ENCODE measurements at places on chromosomes 7 and 10.

DNA sequence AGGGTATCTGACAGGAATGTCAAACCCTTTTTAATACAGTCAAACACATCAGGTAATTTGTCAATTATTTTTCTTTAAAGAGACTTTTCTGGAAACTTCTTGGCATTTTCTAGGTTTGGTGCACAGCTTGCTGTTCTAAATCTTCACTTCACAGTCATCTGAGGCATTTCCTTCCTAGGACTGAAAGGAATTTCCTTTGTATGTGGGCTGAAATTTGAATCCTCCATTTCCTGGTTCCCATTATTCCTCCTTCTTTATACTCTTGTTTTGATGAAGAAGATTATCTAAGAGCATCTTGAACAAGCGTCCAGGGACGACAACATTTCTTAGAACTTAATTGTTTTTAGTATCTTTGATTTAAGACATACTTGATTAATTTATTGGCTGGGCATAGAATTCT is 24.9 kb downstream of the CALD1 start:
- peak; percentile 67 for DNase-seq

DNA sequence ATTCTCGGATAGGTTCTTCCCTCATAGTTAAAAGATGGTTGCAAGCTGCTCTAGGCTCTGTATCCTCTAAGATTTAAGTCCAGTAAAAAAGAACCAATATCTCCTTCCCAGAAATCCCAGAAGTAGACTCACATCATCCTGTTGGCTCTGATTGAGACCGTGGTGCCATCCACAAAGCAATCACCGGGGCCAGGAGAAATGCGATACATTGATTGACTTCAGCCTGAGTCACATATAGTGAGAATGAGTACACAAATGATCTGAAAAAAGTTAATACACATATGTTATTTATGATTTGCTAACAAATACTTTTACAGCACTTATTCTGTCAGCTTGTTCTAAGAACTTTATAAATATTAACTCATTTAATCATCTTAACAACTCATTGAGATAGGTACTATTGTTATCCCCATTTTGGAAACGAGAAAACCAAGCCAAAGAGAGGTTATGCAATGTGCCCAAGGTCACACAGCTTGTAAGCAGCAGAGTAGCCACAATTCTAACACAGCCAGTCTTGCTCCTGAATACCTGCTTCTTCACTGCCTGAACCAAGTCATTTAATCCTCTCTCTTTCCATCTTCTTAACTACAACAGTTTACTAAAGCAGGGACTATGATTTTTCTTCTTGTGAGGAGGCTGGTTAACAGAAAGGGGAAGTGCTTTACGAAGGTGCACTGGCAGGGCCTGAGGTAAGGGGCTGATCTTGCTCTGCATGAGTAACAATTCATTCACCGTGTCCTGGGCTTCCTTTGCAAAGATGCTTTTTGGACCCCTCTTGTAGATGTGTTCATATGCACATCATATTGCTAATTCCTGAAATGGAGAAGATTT is 177.0 kb downstream of the REEP3 start:
- DNase-seq = no peak

GRCh38 chr10:63681993-63682697 is 160.9 kb downstream of the REEP3 start:
- peak; percentile 63 for DNase-seq

DNA sequence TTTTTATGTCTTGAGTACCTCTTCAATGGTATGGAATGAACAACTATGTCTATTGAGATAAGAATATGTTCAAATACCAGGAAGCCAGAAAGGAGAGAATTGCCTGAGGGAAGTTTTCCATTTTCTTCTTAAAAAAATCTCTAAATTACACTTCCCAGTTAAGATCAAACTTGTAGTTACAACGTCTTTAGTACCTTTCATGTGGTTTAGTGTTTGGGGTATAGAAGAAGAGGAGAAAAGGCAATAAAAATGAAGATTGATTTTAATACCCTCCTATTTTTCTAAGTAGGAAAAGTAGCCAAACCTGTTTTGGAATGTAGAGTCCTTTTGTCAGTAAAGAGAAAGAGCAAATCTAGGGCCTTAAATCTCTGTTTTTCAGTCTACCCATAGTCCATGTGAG is 470.0 kb upstream of the SEMA3A start:
- DNase-seq = no peak

DNA sequence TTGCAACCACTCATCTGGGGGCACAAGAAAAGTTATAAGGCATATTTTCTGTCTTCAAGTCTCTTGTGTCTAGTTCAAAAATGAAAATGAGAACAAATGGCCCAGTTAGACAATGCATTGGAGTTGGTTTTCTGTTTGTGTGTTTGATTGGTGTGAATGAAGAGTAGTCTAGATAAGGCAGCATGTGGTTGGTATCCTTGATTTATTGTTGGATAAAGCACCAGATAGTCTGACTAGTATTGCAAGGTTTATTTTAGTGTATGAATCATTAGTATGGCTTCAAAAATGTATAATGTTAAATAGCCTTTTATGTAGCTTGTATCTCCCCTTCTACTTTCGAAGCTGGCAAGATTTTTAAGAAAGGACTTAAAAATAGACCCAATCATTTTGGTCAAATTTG is 237.3 kb downstream of the CDK14 start:
- DNase-seq = peak; percentile 74

DNA sequence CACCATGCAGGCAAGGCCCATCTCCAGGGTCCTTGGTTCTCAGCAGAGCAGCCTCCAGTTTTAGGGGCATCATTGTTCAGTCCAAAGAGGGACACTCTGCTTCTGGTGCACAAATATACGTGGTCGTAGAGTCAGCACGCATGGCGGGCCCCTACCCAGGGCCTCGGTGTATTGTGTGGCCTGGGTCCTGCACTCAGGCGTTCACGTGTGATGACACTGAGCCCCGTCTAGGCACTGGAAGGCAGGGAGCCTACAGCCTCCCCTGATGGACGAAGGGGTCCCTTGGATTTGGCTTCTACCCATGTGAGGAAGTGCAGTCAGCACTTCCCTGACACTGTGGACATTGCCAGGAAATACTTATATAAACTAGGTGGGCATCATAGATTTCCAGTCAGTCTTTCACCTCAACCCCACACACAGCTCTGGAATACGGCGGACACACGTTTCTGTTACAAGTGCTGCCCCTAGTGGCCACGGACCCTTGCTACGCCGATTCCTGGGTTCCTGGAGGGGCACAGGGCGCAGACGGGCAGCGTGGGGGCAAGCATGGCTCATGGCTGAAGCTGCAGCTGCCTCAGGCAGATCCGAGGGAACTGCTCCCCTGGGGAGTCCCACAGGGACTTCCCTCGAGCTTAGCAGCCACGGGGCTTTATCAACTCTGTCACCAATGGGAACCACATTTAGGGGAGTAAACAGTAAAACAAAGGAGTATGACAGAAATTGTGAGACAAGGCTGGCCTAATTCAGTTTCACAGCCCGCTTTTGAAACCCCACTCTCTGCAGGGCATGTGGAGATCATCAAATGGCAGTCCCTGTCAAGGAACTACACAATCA is 25.4 kb downstream of the AIFM2 start:
- no peak for DNase-seq

DNA sequence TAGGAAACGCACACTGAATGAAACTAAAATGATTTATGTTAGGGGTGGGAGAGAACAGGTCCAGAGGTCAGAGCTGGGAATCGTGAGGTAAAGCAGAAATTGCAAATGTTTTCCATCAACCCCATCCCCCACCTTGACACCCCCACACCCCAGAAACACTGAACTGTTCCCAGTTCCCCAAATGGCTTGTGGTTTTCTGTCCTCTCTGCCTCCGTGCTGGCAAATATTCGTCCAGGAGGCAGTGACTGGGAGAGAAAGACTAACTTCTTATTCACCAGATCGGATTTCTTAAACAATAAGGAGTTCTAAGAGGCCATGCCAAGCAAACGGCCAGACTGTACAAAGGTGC is 730 bp upstream of the RASSF4 start:
- DNase-seq = no peak

DNA sequence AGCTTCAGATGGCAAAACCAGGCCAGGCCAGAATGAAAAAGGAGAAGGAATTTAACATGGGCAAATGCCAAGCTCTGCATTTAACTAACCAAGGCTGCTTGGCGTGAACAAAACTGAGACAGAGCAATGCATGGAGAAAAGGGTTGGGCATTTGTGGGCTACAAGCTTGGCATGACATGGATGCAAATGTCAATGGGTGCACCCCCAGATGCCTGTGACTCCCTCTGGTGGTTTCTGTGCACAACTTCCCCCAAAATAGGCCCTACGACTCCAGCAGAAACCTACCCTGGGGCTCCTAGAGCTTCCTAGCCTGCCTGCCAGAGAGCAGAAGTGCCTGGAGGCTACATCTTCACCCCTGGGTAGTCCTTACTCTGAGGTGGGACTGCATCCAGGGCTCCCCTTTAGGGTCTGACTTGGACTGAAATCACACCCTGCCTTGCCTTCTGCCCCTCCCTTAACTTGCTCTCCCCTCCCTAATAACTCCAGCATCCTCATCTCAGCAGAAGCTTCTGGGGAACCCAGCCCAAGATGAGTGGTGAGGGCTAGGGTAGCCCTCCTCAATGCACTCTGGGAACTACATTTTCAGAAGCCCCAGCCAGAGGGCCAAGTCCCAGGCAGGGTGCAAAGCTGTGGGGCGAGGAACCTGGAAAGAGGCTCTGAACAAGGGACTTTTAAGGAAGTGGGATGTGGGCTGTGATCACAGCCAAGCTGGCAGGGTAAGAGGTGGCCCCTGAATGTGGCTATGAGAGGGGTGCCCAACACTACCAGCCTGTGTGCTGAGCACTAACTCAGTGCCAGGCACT is 11.3 kb downstream of the GPRIN2 start:
- DNase-seq = no peak

DNA sequence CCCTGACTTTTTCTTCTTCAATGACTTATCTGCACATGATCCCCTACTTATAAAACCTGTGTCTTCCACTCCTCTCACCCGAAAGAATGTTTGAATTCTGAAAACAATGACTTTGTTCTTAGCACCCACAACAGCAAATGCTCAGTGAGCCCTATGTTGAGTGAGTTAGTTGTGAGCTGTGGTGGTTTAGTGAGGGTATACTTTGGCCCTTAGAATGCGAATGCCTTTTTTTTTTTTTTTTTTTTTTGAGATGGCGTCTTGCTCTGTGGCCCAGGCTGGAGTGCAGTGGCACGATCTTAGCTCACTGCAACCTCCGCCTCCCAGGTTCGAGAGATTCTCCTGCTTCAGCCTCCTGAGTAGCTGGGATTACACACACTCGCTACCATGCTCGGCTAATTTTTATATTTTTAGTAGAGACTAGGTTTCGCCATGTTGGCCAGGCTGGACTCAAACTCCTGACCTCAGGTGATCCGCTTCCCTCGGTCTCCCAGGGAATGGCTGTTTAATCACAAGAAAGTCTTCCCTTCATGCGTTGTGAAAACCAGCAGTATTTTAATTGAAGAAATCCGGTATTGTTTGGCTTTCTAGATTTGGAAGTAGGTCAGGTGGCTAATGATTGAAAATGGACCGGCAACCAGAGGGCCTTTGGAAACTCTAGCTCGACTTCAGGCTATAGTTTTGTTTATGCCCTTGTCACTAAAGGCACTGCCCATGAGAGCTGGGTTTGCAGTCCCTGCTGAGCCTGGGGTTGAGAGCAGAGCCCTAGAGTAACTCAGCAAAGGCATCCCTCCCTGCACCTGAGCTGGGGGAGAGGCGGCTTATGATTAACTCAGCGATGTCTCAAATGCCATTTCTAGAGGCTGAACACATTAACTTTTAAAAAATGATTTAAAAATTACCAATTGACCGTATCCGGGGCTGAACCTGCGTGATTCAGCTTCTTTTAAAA is 41.3 kb downstream of the CUX1 start:
- no peak for DNase-seq

- no peak for DNase-seq
Measured at GRCh38 chr10:122404576-122404975, 30.1 kb downstream of the PLEKHA1 start.

GRCh38 chr7:132130497-132130896 is 445.8 kb downstream of the PLXNA4 start:
- DNase-seq = peak; percentile 53

DNA sequence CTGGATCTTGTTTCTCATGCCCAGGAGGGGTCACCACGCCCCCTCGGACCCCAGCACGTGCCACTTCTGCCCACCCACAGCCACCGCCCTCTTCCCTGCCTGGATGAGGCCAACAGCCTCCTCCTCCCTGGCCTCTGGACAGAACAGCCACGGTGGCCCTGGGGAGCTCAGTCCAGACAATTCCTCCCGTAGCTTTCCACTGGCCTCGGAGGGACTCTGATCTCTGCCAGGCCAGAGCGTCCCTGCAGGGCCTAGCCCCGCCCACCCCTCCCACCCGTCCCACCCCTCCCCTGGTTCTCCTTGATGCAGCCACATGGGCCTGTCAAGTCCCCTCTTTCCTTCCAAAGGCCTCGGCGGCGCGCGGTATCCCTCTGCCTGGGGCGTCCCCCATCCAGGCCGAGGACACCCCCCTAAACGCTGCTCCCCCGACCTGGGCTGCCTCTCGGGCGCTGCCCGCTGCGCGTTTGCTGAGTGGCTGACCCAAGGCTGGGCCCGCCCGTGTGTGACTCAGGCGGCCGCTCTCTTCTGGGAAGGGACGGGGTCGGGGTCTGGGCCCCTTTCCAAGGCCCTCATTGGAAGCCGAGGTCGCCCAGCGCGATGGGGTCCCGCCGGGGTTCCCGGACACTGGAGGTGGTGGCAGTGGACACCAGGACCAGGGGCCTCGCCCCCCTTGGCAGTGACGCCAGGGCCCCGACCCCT is 557 bp downstream of the TMEM120A start:
- peak; percentile 22 for DNase-seq

- DNase-seq = peak; percentile 5
Measured at GRCh38 chr7:19060761-19061259, 56.6 kb downstream of the TWIST1 start.

GRCh38 chr7:43639858-43640491 is 57.1 kb downstream of the STK17A start:
- DNase-seq = peak; percentile 91

GRCh38 chr7:100629117-100629716 is 12.1 kb downstream of the TFR2 start:
- no peak for DNase-seq

DNA sequence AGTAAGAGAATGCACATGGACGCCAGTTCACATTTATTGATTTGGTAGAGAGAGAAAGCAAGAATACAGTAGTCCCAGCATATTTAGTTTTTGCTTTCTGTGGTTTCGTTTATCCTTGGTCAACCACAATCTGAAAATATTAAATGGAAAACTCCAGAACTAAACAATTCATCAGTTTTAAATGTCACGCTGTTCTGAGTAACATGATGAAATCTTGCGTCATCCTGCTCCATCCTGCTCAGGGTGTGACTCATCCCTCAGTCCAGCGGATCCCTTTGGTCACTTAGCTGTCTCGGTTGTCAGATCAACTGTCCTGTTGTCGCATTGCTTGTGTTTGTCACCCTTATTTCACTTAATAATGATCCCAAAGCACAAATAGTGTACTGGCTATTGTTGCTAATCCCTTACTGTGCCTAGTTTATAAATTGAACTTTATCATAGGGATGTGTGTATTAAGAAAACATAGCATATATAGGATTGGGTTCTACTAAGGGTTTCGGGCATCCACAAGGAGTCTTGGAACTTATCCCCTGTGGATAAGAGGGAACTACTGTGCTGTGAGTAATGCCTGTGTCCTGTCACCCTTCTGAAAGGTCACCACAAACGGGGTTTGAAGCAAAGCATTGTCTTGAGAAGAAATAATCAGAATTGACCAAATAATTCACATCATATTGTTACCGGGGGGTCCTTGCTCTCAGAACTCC is 73.6 kb downstream of the OTUD1 start:
- peak; percentile 3 for DNase-seq

GRCh38 chr7:158863611-158864506 is 7.5 kb downstream of the DYNC2I1 start:
- peak; percentile 68 for DNase-seq
